ENCODE measurements at places on chromosomes 4 and X.

DNA sequence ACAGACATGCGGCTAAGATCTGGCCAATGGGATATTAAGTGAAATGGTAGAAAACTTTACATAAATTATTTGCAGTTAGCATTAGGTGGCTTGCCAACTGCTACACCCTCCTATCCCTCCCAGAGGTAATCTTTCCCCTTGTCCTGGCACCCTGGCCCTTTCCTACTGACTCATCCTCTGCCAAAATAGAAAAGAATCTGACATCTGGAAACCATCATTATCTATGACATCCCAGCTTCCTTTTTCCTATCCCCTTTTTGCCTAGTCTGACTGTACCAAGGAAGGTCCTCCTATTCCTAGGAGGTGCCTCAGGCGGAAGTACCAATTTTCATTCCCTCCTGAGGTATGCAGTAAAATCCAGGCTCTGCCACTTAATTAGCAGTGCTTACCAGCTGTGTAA lies 163.6 kb upstream of the KLF3 start:
- DNase-seq = no peak

- DNase-seq = no peak
Observed at GRCh38 chrX:13220916-13221315, 98.9 kb downstream of the ATXN3L start.

- no peak for DNase-seq
Observed at GRCh38 chr4:46389301-46389775, 590 bp downstream of the GABRA2 start.

GRCh38 chrX:10193587-10193986 lies 36.8 kb downstream of the CLCN4 start:
- no peak for DNase-seq

- DNase-seq = no peak
Observed at GRCh38 chr4:54879576-54879975, 221.8 kb downstream of the KIT start.

DNA sequence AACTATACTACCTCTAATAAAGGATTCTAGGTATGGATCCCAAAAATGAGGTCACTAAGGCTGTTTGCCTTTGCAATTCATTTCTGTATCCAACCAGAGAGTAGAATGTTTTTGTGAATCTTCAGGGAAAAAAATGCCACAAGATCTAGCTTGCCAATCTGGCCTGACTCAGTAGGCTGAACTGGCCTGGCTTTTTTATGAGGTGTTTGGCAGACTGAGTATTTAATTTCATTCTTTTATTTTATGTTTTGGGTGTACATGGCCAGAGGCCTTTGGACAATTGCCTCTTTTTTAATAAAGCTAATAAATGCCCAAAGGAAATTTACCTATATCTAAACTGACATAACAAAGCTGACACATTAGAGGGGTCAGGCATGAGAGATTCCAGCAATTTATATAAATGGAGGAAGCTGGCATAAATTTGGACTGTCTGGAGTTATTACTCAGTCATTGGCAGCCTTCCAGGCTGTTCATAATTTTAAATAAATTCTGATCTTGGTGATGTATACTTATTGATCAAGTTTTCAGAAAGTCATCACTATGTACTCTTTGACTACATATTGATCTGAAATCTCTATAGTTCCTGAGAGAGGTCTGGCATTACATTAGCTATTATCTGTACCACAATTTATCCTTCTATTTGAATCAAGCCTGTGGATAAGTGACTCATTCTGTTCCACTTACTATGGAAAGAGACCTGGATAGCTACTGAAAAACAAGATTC lies 376.4 kb upstream of the NOCT start:
- DNase-seq = no peak

- DNase-seq = no peak
Observed at GRCh38 chr4:108891896-108892590, 129.2 kb upstream of the ETNPPL start.

- no peak for DNase-seq
Observed at GRCh38 chr4:73434311-73434710, 1.7 kb upstream of the AFP start.

DNA sequence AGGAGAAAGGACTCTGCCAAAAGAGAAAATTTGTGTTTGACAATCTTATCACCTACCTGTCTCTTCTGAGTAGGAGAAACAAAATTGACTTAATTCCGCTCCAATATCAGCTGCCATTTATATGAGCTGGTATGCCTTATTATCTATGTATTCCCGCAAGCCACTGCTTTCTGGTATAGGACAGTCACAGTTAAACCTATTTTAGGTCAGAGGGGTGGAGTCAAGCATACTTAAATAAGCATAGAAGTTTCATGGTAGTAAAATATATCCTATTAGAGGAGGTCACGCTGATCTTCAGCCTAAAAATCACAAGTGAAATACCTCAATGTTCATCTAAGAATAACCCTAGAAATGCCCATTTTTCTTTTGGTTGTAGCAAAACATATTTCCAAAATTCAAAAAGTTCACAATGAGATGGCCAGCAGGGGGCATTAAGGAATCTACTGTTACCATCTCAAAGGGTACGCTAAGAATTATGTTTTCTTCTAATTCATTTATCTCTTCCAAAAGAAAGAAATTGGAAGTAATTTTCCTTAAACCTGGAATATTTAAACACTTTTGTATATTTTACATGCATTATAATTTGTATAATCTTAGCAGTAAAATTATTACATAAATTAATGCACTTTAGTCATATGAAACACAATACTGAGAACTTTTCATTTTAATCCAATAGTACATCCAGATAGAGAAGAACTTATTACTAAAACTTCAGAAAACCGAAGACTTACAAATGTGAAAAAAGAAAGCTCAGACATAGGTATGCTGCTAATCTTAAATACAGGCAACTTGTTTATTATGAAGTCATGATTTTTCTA lies 10.5 kb downstream of the PPAT start:
- DNase-seq = no peak

- DNase-seq = no peak
Observed at GRCh38 chr4:82718162-82718940, 80.2 kb downstream of the SCD5 start.

DNA sequence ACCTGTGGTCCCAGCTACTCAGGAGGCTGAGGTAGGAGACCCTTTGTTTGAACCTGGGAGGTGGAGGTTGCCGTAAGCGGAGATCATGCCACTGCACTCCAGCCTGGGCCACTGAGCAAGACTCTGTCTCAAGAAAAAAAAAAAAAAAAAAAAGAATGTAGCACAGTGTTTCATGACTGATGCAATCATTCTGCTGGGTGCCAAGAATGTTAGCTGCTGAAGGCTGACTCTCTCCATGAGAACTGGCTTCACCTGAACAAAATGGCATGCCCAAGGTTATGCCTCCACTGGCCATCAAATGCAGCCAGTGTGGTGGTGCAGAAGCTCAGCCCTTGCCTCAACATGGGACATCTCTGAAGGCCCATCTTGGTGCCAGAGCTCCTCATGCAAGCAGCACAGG lies 412.1 kb downstream of the ADAM29 start:
- no peak for DNase-seq

DNA sequence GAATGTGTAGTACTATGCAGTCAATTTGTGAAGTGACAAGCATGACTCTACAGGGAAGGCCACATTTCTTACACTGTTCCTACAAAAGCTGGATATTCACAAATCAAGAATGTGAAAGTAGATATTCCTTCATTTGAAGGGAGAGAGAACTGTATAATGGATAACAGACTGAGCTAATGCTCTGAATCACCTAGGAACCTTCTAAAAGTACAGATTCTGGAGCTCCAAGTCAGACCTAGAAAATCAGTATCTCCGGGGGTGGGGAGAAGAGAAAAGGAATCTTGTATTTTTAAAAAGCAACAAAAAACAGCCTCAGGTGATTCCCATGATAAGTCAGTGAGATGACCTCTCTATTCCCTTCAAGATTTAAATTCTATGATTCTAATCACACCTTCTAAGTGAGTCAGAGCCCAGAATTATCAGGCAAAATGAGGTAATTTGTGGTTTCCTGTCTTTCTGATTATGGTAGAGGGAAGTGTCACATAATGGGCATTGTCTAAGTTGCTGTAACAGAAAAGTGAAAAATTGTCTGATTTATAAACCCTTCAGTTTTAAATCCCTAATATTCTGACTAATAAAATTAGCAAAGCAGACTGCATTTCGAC lies 80.9 kb downstream of the IL21 start:
- DNase-seq = no peak

- no peak for DNase-seq
Observed at GRCh38 chr4:10347815-10348214, 109.4 kb downstream of the ZNF518B start.

GRCh38 chr4:25310803-25311166 lies 1.8 kb upstream of the ZCCHC4 start:
- DNase-seq = no peak

GRCh38 chrX:1546691-1547251 lies 9.8 kb upstream of the P2RY8 start:
- no peak for DNase-seq

DNA sequence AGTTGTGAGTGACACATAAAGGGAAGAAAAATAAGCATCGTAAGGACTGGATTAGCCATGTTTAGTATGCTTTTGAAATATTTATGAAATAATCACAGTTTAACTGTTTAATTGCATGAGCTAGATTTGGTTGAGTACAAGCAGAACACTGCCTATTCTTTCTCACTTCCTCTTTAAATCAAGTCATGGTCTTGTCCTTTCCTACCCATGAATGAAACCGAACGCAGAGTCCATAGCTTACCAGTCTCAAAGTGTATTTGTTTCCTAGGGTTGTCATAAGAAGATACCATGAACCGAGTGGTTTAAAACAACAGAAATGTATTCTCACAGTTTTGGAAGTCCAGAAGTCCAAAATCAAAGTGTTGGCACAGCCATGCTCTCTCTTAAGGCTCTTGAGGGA lies 684.0 kb upstream of the MAGEB2 start:
- no peak for DNase-seq

Measured in stimulated activated CD4-positive, alpha-beta T cell treated with anti-CD3 and anti-CD28 coated beads, Interleukin-15, amount 100 ng/mL, for 48 hours (primary cell).